ENCODE measurements at places on chromosomes 16 and 17.

DNA sequence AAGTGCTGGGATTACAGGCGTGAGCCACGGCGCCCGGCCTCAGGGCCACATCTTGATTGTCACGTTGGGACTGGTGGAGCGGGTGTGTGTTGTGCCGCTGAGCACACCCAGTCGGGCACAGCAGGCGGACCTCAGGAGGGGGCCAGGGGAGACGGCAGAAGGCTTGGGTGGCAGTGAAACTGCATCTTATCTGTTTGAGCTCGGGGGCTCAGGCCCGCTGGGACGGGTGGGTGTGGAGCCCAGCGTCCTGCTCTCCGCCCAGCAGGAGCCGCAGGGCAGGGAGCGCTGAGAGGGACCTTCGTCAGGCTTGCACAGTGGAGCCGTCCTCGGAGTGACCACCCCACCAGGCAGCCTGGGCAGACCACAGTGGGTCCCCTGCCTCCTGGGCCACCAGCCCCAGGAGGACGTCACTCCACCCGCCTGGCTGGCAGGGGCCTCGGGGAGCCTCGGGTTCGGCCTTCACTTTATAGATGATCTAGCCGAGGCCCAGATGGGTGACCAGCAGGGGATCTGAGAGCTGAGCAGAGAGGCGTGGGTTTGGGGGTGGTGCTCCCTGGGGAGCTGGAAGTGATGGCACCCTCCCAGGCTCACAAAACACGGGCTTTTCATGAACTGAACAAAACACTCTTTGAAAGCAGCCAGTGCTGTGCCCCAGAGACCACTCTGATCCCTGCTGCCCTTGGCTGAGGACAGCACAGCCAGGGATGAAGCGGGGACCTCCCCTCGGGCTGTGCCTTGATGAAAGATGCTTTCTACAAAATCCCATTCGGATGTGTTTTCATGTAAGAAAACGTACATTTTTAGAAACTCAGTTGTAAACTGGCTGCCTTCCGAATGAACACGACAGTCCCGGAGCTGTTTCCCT, 181.1 kb downstream of the SEC14L1 start:
- DNase-seq, result no peak

- no peak for DNase-seq
Observed at GRCh38 chr16:12612598-12613101, 191.0 kb downstream of the CPPED1 start.

- no peak for DNase-seq
Observed at GRCh38 chr17:40562838-40563219, 2.4 kb downstream of the CCR7 start.

DNA sequence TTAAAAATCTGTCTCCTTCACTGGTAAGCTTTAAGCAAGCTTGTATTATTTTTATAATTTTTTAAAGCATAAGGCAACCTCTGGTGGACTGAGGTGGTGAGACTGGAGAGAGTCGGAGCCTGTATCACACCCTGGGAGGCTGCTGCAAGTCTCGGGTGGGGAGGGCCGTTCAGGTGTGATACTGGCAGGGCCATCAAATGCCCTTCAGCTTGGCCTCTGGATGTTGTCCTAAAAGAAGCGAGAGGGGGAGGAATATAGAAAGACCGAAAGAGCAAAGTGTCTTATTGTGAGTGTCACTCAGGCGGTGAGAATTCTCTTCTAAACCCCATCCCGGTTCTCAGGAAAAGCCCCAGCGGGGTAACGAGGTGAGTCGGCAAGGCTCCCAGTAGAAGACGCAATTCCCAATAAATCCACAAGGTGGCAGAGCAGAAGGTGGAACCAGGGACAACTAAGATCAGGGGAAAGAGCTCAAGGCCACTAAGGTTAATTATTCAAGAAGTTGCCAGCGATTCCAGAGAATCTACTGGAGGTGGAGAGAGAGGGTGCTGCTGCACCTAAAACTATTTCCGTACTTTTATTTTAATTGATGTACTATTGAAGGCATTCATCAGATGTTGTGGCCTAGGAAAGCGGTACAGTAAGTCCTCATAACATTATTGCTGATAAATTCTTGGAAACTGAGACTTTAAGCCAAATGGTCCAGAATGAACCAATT, 14.1 kb downstream of the C17orf67 start:
- peak; percentile 65 for DNase-seq

GRCh38 chr17:2841606-2842005, 45.4 kb downstream of the RAP1GAP2 start:
- no peak for DNase-seq

GRCh38 chr16:73847090-73847489, 449.5 kb upstream of the PSMD7 start:
- DNase-seq, result no peak

DNA sequence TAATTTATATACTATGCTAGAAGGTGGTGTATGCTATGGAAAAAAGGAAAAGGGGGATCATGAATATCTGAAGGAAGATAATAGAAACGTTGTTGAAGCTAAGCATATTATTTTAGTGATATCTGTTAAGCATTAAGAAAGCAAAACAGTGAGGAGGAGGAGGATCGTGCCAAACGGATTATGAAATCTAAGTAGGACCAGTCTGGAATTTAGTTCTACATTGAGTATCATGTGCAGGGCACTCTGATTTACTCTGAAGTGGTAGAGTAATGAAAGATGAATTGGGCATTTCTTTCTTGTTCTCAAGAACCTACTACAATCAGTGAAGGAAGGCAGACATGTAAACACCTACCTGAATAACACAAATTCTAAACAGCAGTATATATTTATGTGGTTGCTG, 195.3 kb downstream of the CYB561 start:
- no peak for DNase-seq

- no peak for DNase-seq
Observed at GRCh38 chr17:15965528-15965927, 20.6 kb downstream of the ADORA2B start.

DNA sequence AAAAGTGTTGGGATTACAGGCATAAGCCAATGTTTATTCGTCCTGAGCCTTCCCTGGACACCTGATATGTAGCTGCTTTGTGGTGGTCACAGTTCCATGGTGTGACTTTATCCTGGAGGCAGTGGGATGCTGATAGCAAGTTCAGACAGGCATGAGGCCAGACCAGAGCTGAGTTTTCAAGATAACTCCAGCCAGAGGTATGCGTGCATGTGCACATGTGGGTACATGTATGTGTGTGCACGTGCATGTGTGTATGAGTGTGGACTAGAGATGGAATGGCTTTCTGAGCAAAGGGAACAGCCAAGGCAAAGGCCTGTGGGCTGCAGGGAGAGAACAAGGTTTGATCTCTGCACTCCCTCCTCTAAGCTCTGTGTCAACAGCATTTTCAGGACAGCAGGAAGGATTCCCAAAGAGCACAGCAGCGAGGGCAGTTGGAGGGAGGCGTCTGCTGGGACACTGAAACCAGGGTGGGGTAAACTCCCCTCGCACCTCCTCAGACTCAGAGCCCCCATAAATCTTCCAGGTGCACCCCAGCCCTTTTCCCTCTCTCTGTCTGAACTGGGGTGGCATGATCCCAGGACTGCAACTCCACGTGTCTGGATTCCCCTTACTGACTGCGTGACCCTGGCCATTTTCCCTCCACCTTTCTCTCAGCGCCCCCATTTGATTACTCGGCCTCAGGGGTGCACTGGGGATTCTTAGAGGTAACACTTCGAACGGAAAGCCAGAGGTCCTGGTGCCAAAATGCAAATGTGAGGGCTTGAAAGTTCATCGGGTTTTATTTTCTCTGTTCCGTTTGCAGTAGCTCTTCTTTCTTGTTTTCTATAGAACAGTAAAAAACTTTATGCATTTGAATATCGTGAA, 15.3 kb downstream of the NLRC5 start:
- no peak for DNase-seq

DNA sequence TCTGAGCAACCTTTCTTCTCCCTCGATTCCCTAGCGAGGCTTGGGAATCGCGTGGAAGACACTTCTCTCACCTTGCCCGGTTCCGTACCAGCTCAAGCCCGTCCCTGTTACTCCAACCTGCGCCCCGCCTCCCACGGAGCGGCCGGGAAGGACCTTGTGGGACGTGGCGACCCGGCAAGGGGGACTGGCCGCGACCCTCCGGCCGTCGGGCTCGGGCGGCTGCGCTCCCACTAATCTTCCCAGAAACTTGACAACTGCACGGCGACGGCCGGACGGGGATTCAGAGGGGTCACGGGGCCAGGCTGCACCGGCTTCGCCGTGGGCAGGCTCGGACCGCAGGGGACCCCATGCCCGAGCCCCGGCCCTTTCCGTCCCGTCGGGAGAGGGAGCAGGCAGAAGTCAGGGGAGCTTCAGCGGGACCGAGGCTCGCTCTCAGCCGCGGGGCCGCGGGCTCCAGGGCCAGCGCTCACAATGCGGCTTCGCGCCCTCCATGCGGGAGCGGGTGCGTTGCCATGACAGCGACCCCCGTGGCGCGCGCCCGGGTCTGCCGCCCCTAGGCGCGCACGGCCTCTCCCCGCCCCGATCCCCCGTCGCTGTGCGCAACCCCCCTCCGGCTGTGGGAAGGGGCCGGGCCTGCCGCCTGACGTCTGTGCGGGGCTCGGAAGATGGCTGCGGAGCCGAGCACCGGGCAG, at the start of gene SGSM2:
Gene SGSM2 (plus strand): TSS at position 650 of the 692 bp plus-strand sequence. CDS start 188 bp downstream, outside the sequence.
- no peak for DNase-seq

DNA sequence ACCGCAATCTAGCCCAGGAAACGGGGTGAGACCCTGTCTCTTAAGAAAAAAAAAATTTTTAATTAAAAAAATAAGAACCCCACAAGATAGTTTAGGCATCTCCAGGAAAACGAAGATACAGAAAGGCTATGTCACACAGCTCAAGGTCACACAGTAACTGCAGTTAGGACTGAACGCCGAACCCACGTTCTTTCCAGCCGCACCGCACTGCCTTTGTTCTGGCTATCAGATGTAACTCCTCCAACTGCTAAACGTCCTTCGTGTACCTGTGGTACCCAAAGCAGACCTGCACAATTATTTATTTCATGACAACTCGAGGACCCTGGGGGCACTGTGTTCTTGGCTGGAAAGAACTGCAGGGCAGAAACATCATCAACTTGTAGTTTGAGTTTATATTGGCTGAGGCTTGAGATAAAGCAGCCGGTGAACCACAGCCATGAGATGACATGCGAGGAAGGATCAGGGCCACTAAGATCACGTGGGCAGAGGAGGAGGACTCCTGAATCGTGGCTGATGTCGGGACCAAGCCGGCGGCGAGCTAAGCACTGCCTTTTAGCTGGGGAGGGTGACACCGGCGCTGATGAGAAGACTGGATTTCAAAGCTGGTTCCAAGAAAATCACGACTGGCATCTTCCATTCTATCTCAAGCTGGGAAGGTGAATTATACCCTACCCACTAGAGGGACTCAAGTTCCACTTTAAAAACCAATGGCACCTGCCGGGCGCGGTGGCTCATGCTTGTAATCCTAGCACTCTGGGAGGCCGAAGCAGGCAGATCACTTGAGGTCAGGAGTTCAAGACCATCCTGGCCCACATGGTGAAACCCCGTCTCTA, 20.7 kb upstream of the MNT start:
- DNase-seq, result no peak

- no peak for DNase-seq
Observed at GRCh38 chr16:22743401-22743800, 70.6 kb upstream of the HS3ST2 start.

- no peak for DNase-seq
Observed at GRCh38 chr17:55212880-55213279, 51.9 kb upstream of the HLF start.

- DNase-seq, result no peak
Observed at GRCh38 chr17:79943347-79944241, 92.1 kb downstream of the TBC1D16 start.

- no peak for DNase-seq
Observed at GRCh38 chr17:41383690-41384089, 1.6 kb upstream of the KRT34 start.

DNA sequence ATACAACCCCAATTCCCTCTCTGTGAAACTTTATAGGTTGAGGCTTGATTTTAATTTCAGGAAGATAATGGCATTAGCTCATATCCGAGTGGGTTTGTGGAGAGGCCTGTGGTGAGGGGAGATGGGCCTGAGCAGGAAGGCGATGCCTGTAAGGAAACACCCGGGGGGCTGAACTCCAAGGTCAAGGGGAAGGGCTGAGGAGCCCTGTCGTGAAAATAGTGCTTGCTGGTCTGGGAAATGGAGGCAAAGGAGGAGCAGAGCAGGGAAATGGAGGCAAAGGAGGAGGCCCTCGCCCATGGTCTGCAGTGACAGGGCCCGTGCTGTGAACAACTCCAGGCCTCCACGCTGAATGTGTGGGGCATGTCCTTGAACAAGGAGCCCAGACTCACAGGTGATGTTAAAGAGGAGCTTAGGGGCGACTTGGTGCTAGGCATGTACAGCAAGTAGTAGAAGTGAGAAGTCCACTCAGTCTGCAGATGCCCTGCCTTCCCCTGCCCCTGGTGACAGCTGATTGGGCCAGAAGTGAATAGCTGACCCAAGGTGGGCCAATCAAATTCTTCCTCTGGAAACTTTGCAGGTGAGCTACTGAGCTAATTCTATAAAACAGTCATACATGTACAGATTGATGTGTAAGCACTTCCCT, 38.1 kb downstream of the MRPS23 start:
- DNase-seq, result no peak

DNA sequence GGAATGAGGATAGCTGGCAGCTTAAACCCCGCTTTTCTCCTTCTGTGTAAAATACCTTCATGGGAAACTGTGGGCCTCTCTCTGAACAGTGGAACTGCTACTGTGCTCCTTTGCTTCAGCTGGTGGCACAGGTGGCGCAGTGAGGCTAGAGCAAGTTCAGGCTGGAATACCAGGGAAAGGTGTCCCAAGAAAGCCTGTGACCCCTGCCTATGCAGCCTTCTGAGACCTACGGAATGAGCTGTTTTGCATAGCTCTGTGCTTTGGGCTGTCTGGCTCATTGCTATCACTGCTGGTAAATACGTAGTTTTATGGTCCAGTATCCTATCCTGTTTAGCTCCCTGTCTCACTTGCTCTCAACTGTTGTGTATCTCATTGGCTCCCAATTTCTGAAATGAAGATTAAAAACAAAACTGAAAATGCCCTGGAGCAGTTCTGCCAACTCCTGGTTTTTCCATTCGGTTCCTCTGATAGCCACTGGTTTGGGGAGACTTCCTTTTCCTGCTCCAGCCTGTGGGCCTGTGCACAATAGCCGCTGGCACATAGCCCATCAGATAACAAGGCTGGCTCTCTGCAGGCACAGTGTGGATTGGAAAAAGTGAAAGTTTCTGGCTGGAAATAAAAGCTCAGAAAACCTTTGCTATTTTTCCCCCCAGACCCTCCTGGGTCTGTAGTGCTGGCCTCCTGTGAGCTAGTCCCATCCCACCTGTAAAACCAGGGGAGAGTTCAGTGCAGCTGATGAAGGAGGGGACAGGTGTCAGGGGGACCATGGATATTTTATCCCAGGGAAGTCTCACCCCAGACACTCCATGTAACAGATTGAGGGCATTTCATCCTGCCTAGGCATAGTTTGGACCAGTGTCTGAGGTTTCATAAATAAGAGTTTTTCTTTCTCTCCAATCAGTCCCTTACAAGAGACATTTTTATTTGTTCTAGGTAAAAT, 24.0 kb downstream of the LIMD2 start:
- DNase-seq, result no peak

DNA sequence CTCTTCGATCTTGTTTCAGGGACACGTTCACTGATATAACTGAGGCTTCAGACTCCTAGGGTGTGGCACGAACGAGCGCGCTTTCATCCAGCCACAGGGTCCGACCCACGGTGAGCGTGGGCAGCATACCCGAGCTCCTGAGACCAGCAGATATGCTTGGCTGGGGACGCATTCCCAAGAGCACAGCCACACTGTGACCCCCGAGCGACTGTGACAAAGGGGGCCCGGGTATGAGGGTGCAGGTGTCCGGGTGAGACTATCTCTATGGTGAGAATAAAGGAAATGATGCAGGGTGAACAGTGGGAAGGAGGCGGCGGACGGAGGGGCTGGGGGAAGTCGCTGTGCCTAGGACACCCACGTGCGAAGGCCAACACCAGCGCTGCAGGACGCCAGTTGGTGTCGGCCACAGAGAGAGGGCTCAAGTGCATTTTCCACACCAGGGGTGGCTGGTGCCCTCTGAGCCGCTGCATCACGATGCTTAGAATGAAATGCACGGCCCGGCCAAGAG, 17.6 kb downstream of the RPH3AL start:
- no peak for DNase-seq

Measured in MV-4-11 (cell line).